Fibroblast of skin of scalp (primary cell): ENCODE measurements at places on chromosomes 6 and 20.

DNA sequence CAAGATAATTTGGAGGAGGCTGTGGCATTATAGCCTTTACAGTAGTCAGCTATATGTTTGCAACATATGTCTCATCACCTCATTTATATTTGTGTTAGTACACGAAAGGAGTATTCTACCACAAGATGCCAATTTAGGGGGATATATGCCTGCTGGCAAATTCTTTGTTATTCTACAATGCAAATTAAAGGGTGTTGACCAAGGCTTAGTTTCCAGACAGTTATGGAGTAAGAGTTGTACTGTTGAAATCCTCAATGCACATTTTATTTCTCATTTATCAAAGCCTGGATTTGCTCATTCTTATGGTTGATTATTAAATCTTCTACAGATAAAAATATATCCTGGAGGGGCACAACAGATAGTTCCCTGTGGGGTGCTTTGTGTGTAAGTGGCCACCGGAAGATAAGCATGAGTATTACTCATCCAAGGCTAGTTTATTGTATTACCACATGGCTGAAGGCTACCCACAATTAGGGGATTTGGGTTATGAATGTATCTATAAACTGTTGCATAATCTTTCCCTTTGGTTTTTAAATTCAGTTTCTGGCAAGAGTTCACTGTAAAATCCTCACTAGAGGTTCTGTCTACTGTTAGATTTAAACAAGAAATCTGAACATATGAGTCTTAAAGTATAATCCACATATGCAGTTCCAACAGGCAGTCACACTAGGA is 9.0 kb downstream of the CST9 start:
- DNase-seq, result no peak

- no peak for DNase-seq
Measured at GRCh38 chr6:144576871-144577270, 291.7 kb downstream of the UTRN start.

- DNase-seq, result no peak
Measured at GRCh38 chr6:116145803-116146675, 20.1 kb upstream of the COL10A1 start.

DNA sequence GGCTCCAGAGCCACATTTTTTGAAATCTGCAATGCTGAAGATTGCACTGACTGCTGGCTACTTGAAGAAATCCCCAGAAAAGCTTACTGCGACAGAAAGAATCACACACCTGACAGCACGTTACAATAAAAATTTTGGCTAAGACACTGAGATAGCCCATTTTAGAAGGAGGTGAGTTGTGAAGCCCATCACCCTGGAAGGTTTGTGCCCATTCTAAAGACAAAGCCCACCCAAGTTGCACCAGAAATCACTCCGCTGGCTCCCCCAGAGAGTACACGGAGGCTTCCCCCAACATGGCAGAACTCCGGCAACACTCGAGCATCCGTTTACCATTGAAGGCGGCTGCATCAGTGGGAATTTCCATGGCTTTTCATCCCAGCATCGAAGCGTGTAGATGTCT is 29.4 kb downstream of the LPA start:
- peak; percentile 0 for DNase-seq

DNA sequence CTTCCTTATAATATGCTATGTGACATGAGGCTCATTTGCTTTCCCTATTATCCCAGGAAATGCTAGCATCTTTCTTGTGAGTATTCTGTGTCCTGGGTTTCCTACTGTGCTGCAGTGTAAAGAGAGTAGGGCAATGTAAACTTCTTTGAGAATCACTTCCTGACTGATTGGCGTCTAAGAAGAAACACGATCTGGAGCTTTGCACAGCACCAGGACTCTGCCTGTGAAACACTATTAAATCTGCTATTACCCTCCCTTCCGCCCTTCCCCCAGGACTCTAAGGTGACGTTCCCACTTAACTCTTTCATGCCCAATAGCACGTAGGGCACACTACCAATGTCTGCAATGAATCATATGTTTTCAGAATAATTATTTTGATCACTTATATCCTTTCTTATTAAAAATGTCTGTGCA is 607.3 kb upstream of the CITED2 start:
- peak; percentile 86 for DNase-seq

DNA sequence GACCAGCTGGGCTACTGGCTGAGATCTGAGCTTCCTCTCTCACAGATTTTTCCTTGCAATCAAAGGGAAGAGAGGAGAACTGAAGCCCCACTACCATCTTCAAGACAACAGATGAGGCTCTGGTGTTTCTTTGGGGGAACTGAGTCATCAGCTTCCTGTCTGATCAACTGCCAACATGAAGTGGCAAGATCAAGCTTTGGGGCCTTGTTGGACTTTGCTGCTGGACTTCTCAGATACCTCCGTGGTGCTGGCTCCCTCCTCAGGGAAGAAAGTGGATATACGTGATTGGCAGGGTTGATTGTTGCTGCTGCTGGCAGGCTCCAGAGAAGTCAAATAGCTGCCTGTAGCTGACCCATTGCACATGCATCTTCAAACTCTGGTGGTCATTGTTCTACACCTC is 3.6 kb upstream of the TOX2 start:
- peak; percentile 48 for DNase-seq

GRCh38 chr20:54282625-54283024 is 74.7 kb downstream of the PFDN4 start:
- DNase-seq, result no peak

- DNase-seq, result peak; percentile 76
Measured at GRCh38 chr6:26329763-26330511, 35.1 kb upstream of the BTN3A2 start.

- no peak for DNase-seq
Measured at GRCh38 chr6:75621846-75622245, 20.2 kb downstream of the SENP6 start.

GRCh38 chr6:156545931-156546330 is 231.2 kb upstream of the ARID1B start:
- DNase-seq, result no peak

- no peak for DNase-seq
Measured at GRCh38 chr20:22217712-22218352, 366.5 kb downstream of the FOXA2 start.

DNA sequence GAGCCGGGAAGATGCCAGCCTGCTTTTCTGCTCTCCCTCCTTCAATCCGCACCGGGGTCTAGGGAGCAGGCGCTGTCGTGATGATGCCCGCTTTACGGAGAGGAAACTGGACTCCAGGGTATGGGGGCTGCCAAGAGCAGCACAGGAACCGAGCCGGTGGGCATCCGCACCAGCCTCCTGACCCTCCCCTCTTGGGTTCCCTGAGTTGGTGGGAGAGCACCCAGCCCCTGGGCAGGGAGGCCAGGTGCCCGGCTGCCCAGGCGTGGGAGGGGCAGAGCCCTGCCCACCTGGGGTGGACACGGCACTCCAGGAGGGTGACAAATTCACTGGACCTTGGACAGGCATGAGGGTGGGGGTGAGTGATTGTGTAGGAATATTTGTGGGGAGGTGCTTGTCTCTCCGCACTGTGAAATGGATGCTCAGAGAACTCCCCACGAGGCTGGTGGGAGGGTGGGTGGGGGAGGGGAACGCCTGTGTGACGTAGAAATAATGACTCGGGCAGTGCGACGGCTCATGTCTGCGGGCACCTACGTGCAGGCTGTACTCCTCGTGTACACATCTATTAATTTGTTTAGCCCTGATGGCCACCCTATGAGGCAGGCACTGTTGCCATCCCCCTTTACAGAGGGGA is 173.4 kb downstream of the BMP7 start:
- no peak for DNase-seq

DNA sequence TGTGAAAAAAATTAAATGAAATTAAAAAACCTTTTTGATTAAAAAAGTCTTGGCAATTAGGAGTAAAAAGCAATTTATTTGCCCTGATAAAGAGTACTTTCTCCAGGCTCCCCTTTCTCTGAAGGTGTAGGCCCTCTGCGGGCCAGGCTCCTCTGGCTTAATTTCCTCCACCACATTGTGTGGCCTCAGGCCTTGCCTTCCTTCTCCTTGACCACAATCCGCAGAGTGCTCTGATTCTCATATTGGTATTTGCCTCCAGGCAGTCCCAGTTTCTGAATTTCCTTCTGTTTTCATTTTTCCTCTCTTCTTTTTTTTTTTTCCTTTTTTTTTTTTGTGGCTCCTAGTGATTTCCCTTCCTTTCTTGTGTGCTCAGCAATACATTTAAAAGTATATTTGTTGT is 96.4 kb downstream of the AIG1 start:
- DNase-seq, result peak; percentile 59

DNA sequence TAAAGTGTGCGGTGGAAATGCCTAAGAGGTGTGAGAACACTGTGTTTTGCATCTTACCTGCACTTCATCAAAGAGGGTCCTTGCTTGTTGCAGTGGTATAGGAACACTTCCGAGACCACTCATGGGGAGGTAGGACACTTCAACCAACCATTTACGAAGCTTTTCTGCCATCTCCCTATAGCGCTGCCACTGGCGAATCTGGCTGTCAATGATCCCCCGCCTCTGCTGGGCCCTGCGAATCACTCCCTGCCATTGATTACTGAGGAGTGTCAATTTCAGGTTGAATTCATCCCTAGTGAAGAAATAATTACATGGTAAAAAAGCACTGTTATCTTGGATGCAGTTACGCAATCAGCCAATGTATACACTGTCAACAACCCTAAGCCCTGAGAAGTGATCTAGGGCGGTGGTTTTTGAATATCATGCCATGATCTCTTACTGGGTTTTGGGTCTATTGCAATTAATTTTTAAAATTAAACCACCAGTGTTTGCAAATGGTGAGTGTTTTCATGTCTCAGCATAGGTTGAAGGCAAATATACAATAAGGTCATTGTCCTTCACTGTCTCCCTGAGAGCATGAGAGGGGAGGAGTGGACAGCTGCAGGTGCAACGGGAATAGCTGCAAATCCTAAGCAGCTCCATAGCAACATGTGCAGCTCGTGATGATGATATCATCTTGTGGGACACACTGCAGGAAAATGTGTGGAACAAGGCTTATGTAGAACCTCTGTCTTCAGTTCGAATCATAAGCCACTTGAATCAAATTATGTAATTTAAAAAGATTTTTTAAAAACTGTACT is 400.6 kb downstream of the ESR1 start:
- DNase-seq, result no peak

DNA sequence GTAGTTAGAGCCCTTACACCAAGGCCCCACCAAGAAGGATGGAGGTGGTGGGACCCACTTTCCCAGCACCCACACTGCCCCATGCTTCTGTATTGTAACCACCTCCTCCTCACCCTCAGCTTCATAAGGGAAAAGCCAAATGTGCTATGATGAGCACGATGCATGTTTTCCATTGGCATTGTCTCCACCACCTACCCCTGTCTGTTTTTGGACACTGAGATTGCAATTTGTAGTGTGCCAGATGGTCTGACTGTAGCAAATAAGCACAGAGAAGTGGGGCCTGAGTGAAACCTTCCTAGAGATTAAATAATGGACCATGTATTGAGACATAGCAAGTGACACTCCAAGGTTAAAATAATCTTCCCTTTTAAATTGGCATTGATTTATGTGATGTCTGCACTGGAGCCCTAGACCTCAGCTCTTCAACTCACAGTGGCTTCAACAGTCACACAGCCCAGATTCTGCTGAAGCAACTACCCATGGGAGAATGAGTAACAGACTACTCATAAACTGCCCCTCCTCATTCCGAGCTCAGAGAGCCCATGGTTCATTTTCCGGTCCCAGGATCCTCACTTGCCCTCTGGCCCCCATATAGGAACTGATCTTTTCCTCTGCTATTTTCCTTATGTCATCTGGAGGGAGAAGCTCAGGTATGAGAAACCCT is 177.9 kb downstream of the COL9A1 start:
- peak; percentile 77 for DNase-seq

GRCh38 chr20:60237981-60238380 is 279.8 kb downstream of the CDH26 start:
- DNase-seq, result no peak

DNA sequence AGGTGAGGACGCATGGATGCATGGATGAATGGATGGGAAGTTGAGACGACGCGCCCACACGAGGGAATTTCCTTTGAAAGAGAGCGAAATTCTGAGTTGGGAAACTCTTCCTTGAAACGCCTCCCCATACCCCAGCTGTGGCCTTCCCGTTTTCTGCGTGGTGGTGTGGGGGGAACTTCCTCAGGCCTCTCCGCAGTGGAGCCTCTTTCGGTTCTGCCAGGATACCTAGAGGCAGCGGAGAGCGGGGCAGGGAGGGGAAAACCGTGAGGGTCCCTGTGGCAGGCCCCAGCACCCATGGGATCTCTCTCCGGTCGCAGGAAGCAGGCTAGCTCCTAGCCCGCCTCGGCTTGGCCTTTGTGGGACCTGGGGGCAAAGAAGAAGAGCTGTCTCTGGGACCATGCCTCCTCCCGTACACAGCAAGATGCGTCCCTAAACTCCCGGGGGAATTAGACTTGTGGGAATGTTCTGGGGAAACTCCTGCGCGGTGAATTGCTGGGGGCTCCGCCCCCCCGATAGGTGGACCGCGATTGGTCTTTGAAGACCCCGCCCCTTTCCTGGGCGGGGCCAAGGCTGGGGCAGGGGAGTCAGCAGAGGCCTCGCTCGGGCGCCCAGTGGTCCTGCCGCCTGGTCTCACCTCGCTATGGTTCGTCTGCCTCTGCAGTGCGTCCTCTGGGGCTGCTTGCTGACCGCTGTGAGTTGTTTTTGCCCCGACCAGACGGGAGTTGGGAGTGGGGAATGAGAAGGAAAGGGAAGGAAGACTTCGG is at the start of gene CD40:
TSS of gene CD40 (plus strand) at position 611 of the 764 bp plus-strand sequence. CDS start at position 641, 30 bp downstream.
- DNase-seq, result peak; percentile 82

GRCh38 chr6:149489967-149490366 is 5.2 kb upstream of the ZC3H12D start:
- DNase-seq, result no peak

- DNase-seq, result no peak
Measured at GRCh38 chr6:148263961-148264360, 78.7 kb upstream of the SASH1 start.

DNA sequence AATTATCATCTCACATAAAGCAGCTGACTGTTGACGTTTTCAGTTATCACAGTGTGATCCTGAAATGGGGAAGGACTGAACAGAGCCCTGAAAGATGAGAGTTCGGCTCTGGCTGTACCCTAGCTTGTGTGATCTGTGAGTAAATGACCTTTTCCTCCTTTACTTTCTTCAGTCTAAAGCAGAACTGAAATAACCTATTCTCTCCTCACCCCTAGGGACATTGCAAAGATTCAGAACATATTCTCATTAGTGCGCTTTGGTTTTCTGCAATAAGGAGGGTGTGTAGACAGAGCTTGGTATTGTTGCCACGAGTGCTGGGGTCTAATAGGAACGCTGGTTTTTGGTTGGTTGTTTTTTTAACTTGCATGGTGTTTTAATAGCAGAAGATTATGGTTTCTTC is 16.7 kb downstream of the FARS2 start:
- DNase-seq, result no peak

DNA sequence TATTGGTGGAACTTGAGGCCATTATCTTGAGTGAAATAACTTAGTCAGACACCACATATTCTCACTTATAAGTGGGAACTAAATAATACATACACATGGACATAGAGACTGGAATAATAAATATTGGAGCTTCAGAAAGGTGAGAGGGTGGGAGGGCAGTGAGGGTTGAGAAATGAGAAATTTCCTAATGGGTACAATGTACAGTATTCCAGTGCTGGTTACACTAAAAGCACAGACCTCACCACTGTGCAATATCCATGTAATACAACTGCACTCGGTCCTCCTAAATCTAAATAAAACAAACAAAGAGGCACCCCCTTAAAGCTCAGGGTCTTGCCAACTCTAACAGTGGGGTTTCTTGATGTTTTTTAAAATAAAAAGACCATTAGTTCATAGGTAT is 53.2 kb downstream of the IGF2R start:
- no peak for DNase-seq

- DNase-seq, result no peak
Measured at GRCh38 chr6:33451606-33452005, 2.8 kb upstream of the ZBTB9 start.
